ENCODE measurements at places on chromosomes 5 and 9.

- no peak for DNase-seq
These were observed 8.2 kb downstream of the AP3B1 start for GRCh38 chr5:78286290-78286689.

- DNase-seq = no peak
These were observed 112.4 kb upstream of the CTSL start for GRCh38 chr9:87613265-87614111.

- no peak for DNase-seq
These were observed 172.4 kb downstream of the GOLPH3 start for GRCh38 chr5:32001707-32002106.

- DNase-seq = no peak
These were observed 189.6 kb upstream of the SEMA6A start for GRCh38 chr5:116763987-116764866.

DNA sequence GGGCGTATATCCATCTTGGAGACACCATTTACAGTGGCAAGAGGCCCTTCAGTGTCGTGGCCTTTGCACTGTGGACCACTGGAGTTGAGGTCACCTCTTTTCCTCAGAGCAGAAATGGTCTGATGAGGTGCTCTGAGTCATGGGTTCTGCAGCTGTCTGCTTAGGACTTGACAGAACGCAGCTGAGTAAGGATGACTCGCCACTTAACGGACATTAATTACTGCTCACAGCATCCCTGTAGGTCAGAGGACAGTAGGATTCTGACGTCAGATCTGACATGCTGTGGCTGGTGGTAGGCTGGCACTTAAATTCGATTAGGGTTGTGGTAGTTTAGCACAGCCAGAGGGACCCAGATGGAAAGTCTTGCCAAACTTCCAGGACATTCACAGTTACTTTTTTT, 479.4 kb downstream of the DMAC1 start:
- DNase-seq = no peak

GRCh38 chr9:86734771-86735170, 212.5 kb downstream of the GAS1 start:
- no peak for DNase-seq

Measured in T-helper 9 cell (primary cell).